ENCODE measurements at places on chromosomes 6 and 20.
A peak's percentile ranks its signal among the peaks of the same experiment; 100 is the strongest.

GRCh38 chr20:745683-746301, 22.5 kb downstream of the SLC52A3 start:
- DNase-seq, result no peak

DNA sequence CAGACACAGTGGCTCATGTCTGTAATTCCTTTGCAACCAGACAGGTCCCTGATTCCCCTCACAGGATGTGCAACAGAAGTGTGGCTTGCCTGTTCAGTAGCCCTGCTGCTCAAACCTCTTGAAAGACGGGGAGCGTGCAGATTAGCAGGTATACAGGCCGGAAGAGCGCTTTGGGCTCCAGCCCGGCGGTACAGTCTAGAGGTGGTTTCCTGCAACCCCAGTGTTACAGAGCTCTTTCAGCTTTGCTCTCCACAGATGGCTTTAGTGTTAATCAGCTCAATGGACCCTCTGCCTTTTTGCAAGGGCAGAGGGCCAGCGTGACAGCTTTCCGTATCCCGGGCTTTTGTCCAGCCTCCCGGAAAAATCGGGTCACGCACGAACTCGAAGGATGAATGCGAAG, 67.2 kb upstream of the TNFRSF21 start:
- no peak for DNase-seq

DNA sequence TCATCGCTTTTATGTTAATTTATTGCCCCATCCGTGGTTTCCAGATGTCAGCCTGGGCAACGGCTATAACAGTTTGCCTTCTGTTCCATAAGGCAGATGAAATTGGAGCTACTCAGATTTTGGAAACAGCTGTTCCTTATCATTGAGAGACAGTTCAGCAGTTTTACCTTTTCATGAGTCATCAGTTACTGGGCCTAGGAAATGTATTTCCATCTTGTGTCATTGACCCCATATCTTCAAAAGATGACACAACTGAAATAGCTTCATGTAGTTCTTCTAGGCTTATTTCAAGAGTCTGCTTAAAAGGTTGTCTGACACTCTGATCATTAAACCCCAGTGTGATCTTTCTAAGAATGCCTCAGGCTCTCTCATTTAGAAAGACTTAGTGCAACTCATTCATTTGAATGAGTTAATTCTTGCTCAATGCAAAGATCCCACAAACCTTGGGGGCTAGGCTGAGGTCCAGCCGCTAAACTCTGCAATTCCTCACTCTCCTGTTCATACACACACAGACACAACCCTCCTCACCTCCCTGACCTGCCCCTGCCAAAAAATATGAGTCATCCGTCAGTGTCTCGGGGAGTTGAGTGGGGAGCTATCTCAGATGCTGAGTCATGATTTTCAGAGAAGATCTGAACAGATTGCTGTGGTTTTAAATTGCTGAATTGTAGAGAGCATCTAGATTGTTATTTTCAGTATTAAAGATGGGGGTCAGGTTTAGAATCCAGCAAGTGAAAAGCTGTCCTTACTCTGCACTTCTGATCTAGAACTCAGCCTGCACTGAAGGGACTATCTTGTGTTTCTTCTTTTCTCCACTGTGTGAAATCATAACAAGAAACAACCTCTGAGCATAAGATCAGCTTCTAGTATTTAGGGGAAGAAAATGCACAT, 61.8 kb downstream of the RPP40 start:
- DNase-seq, result peak; percentile 19

GRCh38 chr6:117955684-117956256, 48.7 kb downstream of the SLC35F1 start:
- DNase-seq, result no peak

DNA sequence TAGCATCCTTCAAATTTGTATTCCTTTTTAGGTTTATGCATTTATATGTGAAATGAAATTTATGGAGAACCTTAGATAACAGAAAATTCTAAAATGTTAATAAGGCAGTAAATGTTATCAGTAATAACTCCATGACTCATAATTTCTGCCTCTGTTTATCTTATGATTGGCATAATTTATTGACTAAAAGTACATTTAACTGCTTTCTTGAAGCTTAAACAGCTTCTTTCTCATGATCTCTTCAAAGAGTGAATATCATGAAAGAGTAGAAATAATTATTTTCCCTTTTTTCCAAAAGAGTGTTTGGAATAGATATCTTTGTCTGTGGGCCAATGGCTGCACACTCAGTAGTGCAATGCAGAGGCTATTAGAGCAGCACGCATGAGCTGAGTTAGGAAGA, 91.3 kb downstream of the SHLD1 start:
- no peak for DNase-seq

- no peak for DNase-seq
Measured at GRCh38 chr6:53811082-53811481, 16.3 kb downstream of the LRRC1 start.

- no peak for DNase-seq
Measured at GRCh38 chr6:50116797-50117542, 67.2 kb upstream of the DEFB112 start.

- no peak for DNase-seq
Measured at GRCh38 chr6:95489185-95489863, 88.0 kb upstream of the MANEA start.

DNA sequence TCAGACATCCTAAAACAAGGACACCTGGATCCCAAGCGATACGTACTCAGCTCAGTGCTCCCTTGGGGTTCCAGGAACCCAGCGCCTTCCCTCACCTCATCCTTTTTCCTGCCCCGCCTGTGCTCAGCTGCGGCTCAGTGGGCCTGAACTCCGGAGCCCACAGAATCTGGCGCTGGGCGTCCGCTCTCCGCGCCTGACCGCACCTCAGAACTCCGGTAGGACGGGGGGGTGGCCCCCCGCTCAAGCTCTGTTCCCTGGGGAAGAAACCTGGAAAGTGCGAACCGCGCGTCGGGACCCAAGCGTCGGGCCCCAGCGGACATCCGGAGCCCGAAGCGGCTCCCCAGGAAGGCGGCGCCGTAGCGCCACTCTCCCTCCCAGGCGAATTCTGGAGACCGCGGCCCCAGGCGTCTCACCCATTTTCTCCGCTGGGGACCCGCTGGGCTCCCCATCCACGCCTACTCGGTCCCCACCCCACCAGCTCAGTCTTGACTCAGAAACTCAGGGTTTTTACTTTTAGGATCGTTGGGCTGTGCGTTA, 336 bp upstream of the LY6G5C start:
- peak; percentile 61 for DNase-seq

DNA sequence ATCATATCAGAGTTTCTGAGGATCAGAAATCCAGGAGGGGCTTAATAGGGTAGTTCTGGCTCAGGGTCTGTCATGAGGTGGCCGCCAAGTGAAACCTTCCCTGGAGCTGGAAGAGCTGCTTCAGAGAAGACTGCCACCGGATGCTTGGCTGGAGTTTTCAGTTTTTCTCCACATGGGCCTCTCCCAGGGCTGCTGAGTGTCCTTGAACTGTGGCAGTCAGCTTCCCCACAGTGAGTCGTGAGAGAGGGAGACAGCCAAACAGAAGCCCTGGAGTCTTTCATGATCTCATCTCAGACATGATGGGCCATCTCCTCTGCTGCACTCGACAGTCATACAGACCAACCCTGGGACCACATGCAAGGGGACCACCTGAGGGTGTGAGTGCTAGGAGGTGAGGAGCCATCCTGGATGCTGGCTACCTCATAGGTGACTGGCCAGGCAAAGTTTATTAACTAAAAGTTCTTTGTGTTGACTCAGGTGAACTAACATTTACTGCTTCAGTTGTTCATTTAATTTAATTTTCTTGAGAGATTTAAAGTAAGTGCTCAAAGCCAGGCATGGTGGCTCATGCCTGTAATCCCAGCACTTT, 71.5 kb downstream of the SHLD1 start:
- DNase-seq, result no peak

DNA sequence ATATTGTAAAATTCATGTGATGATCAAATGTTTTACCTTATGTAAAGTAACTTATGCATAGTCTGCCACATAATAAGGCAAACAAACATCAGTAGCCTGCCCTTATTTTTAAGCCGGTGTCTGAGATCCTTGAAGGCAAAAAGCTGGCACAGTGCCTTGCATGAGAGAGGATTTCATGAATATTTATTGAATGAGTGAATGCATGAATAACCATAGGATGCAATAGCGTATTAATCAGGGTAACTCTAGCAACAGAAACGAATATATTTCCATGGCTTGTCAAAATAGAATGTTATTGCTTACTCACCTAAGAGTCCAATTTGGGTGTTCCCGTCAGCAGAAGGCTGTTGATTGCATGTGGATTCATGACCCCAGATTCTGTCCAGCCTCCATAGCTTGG, 34.9 kb downstream of the BTBD3 start:
- DNase-seq, result no peak

DNA sequence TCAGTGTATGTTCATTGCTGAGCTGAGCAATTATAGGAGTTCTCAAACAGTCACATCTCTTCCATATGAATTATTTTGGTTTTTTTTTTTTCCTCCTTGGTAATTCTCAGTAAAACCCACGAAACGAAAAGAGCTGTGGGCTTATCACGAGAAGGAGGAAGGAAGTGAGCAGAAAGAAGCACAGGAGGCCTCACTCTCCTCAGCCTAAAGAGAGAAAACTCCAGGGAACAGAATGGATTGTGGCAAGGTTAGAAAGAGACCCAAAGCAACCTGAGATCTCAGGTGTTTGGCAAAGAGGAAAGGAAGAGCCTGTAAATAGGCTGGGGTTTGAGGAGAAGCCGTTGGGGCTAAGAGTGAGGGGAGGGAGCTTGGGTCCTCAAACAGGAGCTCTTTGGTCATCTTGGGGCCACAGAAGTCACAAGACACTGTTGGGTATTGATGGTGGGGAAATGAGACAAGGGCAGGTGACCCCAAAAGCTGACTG, 67.8 kb upstream of the CITED2 start:
- DNase-seq, result peak; percentile 43

DNA sequence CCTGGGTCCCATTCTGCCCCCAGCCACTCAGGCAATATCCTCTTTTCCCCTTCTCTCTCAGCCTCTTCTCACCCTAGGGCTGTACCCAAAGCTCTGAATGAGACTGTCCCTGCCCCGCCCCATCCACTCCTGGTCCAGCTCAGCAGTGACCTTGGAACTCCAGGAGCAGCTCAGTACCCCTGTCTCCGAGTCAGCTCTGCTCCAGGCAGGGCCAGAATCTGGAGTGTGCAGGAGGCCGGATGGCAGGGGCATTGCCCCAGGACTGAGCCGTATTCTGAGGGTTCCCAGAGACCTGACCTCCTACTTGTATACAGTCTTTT, 2.0 kb upstream of the RAET1G start:
- DNase-seq, result no peak

- peak; percentile 50 for DNase-seq
Measured at GRCh38 chr6:116971959-116972358, 94.9 kb downstream of the RFX6 start.

- peak; percentile 13 for DNase-seq
Measured at GRCh38 chr6:31402324-31403282, 792 bp upstream of the MICA start.

DNA sequence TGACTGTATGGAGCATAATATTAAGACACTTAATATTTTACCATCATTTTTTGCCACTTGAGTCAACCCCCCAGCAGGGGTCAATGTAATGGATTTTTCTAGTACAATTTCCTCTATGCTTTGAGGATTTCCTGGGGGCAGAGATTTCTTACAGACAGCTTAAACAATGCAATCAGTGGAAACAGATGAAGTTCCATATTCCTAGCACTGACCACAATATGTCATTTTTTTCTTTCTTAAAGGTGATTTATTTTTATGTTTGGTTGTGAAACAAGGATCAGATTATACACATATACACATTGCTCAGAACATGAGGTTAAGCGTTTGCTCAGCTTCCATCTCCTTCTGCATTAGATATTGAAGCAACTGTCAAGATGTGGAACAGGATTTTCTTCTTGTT, 82.0 kb upstream of the ID4 start:
- no peak for DNase-seq

- DNase-seq, result peak; percentile 6
Measured at GRCh38 chr20:13029687-13030375, 21.1 kb downstream of the SPTLC3 start.
